ENCODE measurements at places on chromosomes 6 and 20. TPM values are rescaled to one million over a fixed set of nuclear protein-coding genes. Genes with fewer than 3 reads are reported as not detected.

DNA sequence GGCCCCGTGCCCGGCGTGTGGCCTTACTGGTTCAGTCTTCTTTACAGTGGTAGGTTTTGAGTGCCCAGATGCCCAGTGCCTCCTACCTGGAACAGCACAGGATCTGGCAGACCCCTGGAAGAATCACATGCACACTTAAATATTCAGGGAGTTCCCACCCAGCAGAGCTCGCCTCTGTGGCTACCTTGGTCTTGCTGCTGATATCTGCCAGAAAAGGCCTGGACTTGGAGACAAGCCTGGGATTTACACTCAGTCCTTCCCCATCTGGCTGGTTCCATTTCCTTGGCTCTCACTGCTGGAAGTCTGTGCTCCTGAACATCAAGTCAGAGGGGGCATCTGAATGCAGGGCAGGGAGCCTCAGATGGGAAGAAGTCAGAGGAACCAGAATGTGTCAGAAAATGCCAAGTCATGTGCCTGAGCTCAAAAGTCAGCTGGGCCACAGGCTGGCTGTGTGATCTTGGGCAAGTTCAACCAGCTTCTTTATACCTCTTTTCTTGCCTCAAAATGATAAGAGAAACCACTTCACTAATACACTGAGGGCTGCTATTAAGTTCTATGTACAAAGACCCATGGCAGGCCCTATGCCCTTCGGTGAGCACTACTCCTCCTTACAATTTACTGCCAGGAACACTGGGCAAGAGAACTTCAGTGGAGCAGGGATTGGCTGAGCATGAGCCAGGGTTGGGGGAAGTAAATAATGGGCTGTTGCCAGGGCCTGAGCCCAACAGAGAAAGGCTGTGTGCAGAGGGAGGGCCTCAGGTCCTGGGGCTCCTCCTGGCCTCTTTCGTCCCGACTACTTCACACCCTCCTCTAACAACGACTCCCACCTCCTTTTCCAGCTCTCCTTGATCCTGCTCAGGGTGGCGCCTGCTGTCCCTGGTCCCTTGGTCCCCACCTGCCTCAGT, 158.1 kb upstream of the PROKR2 start:
- DNase-seq: no peak

- DNase-seq: no peak
These were observed 260.0 kb downstream of the C6orf118 start for GRCh38 chr6:165049362-165049761.

GRCh38 chr6:65943548-65943947, 236.5 kb upstream of the EYS start:
- DNase-seq: no peak

DNA sequence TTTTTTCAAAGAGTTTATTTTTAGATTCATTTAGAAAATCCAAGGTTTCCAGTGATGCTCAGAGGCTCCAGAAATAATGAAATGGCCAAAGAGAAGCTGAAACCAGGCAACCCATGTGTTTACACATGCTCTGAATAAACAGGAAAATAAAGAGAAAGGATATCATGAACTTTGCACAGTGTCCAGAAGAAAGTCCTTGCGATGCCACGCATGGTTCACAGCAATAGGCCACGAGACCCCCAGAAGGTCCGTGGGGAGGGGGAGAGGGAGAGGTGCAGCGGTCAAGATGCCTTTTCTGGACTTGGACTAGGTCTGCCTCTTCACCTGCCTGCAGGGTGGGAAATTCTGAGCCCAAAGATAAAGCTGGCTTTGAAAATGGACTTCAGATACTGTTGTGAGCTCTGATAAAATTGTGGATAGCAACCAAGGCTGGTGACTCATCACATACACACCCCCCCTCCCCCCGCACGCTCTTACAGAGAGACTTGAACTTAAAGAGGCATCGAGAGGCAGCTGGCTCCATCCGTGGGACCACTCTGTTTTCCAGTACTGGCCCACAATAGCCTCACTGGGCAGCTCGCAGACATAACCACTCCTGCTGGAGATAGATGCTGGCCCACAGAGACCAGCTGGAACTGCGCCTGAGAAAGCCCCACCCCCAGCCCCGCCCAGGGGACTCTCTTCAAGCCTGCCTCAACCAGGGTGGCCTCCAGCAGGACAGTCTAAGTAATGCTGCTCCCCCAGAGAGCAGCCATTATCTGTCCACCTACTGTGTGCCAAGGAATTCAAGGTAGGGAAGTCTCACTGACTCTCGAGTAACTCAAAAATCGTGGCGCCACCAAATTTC, 21.2 kb upstream of the NFATC2 start:
- DNase-seq: no peak

DNA sequence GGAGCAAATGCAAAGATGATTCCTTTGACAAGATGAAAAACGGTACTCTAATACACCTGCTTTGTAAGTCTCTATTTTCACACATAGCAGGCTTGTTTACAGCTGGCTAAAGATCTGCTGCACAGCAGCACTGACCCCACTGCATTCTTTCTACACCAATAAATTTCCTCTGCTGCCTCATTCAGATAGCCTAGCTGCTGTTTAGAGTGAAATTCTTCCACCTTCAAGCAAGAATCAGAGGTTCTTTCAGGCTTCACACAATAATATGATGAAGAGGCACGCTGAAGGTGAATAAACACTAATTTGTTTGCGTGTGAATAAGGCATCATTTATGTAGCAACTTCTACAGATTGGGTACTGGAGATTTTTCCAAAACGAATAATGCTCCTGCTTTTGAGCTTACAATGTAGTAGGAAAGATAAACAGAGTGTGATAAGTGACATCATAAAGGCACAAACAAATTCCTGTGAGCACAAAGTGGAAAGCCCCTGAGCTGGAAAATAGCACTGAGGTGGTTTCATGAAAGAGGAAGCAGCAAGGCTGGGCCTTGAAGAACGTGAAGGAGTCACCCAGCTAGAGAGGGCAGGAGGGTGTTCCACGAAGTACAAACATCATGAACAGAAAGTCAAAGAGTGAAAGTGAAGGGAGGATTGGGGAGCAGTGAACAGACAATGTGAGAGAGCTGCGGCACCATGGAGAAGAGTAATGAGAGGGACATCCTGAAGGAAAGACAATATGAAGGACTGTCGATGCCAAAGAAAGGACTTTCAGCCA, 543.4 kb downstream of the CD83 start:
- no peak for DNase-seq

GRCh38 chr6:46293641-46294316, 123.0 kb upstream of the ENPP5 start:
- DNase-seq: no peak

DNA sequence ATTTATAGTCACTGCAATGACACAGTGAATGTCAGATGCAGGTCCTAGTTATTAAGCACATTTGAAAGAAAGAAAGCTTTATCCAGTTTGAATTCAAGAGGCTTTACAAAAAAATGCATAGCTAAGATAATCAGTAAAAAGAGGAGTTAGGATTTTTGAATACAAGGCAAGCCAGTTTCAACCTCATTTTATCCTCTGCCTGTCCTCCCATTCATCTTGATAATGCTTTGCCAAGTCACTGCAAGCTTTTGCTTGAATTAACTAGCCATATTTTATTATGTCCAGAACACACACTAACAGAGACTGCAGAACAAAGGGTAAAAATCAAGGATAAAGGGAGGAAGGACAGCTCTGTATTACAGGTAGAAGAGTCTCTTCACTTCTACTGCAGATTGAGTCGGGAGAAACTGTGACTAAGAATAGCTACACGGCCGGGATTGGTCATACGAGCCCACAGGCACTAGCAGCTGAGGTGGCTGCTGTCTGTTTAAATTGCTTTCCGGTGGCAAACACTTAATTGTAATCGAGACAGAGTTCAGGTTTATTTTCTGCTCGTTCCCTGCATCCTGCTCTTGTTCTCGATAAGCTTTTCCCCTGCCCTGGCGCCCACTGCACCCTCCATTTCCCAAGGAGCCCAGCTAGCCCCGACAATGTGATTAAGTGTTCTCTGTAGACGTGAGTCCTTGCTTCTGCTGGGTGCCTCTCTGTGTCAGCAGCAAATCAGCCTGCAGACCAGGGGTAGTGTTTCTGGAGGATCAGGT, 30.5 kb upstream of the AKAP12 start:
- peak; percentile 18 for DNase-seq

GRCh38 chr6:22558288-22558882, 11.0 kb upstream of the HDGFL1 start:
- DNase-seq: no peak

DNA sequence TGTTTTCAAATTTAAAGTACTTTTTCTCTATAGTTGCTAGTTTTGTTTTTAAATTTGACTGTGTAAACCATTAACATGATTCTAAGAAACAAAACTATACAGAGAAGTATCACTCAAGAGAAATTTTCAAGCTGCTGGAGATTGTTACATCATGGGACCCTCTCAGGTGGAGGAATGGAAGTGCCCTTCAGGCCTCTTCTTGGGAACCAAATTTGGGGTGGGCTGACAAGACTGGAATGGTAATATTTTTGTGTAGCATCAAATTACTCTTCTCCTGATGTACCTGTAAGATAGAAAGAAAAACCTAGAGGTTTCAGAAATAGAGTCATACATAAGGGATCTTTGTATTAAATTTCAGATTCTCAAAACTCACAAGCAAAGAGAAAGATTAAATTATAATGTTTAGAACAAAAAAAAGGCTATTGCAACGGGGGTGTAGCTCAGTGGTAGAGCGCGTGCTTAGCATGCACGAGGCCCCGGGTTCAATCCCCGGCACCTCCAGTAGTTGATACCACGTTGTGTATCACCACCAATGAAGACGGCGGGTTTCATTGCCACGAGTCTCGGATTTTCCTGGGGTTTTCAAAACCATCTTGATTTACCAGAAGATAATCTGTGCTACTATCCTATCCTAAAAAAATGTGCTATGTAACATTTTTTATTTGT, 193.7 kb downstream of the GPX5 start:
- no peak for DNase-seq

DNA sequence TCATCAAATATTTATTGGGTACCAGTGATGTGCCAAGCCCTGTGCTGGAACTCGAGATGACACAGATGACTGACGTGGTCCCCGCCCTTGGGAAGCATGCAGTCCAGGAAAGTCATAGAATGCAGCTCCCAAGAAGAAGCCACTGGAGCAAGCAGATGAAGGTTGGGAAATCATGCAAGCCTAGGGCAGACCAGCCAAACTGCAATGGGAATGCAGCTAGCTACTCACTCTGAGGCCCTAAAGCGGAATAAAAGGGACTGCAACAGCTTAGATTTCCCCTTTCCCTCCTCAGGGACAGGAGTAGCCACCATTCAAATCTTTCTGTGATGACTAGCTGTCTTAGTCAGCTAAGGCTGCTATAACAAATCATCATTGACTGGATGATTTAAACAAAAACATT, 152.2 kb downstream of the MAFB start:
- DNase-seq: peak; percentile 18

DNA sequence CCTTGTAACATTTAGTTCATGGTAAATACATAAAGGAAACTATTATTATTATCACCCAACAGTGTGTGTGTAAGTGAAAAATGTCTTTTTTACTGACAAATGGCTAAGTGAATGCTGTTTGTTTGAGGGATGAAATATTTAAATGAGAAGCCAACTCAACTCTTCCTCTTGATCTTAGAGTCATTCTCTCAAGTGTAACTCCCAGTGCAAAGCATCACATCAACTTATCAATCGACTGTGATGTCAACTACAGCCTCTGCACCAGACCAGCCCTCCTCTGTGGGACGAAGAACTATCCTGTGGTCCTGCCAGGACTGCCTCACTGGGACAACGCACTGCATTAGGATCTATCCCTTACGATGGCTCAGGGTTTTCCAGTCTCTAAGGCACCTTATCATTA, 5.3 kb downstream of the C6orf15 start:
- DNase-seq: no peak

DNA sequence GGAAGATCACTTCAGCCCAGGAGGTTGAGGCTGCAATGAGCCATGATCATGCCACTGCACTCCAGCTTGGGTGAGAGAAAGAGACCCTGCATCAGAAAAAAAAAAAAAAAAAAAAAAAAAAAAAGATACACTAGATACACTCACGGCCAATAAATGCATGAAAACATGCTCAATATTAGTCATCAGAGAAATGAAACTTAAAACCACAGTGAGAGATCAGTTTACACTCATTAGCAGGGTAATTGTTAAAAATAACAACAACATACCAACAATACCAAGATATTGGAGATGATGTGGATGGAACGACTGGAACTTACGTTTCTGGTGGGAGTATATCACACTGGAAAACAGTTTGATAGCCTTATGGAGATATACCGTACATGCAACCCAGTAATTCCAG, 29.9 kb downstream of the HS3ST5 start:
- no peak for DNase-seq

GRCh38 chr6:37287519-37288157, 29.7 kb upstream of the TMEM217 start:
- DNase-seq: no peak

DNA sequence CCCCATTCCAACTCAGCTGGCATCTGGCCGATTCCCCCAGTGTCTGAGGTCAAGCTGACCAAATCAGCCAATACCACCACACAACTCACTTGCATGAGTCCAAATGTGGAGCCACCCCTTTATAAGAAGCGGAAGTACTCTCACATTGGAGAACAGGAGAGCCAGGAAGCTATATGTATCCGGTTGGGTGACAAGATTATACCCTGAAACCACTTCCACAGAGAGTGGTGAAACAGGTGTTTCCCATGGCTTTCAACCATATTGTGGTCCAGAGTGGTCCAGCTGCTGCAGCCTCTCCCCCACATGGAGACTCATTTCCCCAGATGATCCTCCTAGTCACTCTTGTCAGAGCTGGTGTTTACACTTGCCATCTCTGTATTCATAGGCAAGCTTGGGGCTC, 24.0 kb upstream of the SERINC1 start:
- no peak for DNase-seq

- DNase-seq: peak; percentile 10
These were observed 723 bp upstream of the SNPH start for GRCh38 chr20:1265226-1265915.

The CPXM1 gene
- total RNA-seq: not detected

The RHAG gene
- total RNA-seq: not detected

The OTOR gene
- not detected for total RNA-seq

The MUC21 gene
- total RNA-seq: not detected

The BANF2 gene
- not detected for total RNA-seq

The MRPS26 gene
- total RNA-seq: 81.4 TPM

The FAM83C gene
- total RNA-seq: 2.6 TPM

The SIRPG gene
- not detected for total RNA-seq

The C20orf144 gene
- total RNA-seq: 0.07 TPM
